GM12892 (cell line): ENCODE measurements at places on chromosomes 12 and 14.

- no peak for DNase-seq
Measured at GRCh38 chr12:1540690-1541089, 53.7 kb downstream of the FBXL14 start.

DNA sequence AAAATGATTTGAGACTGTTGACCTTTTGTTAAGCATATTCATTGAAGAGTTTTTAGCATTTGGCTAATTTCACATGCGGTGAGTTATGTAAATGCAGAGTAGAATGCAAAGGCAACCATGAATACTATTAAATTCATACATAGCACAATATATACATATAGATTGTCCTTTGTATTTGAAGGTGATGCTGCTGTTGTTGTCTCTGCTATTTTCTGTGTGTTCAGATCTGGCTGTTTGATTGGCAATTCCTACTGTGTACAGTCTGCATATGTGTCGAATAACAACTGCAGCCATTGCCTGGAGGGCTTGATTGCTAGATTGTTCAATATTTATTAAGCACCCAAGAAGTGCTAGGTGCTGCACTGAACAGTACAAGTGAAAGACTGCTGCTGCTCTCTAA is 187.4 kb downstream of the FOXG1 start:
- DNase-seq: no peak

- DNase-seq: no peak
Measured at GRCh38 chr12:126781593-126781992, 1485.4 kb upstream of the TMEM132C start.

DNA sequence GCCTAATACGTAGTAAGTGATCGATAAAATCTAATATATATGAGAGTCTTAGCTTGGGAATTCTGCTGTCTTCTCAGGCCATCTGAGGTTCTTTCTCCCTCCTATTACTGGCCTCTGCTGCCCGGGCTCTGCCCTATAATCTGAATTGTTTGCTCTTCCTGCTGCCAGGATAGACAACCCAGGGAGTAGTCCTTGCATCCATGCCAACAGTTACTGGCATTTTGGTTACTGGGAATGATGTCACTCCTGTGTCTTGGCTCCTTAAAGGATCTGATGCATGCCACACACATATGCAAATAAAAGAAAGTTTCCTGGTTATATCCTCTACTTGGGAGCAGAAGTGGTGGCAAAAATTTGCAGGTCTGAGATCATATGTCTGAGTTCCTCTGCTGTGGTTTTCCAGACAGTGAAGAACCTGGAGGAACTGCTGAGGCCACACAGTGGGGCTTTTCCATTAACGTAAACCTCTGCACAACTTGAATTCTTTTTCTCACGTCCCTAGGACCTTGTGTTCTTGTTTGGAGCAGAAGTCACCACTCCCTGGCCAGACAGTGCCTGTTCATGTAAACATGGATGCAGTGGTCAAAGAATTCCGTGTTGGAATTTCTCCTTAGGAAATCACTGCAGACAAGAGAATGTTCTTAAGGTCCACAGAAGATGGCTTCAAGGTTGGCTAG is 320.6 kb upstream of the TBX3 start:
- no peak for DNase-seq

- DNase-seq: peak; percentile 16
Measured at GRCh38 chr12:26471560-26471959, 276.2 kb downstream of the SSPN start.

GRCh38 chr12:113700943-113701342 is 229.3 kb upstream of the LHX5 start:
- DNase-seq: no peak

- DNase-seq: peak; percentile 5
Measured at GRCh38 chr12:14884458-14884878, 1.2 kb downstream of the MGP start.

GRCh38 chr12:132417741-132418140 is 72.2 kb upstream of the FBRSL1 start:
- no peak for DNase-seq

DNA sequence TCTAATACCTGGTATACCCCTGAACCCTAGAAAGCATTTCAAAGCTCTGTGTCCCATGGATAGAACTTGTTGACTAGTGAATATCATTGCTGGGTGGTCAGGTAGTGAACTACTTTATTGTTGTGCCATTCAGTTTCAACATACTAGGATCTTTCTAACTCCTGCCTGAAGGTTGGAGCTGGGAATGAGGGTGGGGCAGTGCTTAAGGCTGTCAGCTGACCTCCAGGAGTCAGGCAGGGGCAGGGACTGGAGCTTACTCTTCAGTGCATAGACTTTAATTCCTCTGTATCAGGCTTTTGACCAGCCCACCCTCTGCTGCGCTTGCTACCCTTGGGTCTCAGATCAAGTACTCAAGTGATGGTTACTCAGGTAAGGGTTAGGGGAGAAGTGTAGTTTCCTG is 102.6 kb upstream of the RFX4 start:
- no peak for DNase-seq

- no peak for DNase-seq
Measured at GRCh38 chr12:63149909-63150712, 890 bp downstream of the AVPR1A start.
